ENCODE measurements at places on chromosomes 7 and 10.

DNA sequence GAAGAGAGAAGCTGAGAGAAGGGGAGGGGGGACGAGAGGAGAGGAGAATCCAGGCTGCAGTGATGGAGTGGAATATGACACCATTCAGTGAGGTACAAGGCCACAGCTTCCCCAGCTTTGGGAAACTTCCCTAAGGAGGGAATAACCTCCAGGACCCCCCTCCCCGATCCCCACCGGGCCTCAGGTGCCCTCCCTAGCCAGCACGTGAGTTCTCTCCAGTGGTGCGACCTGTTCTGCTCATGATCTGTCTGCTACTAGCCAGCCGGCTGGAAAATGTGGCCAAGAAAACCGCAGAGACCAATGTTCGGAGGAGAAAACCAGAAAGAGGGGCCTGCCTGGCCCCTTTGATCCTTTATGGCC, 39.9 kb upstream of the AGK start:
- no peak for DNase-seq

DNA sequence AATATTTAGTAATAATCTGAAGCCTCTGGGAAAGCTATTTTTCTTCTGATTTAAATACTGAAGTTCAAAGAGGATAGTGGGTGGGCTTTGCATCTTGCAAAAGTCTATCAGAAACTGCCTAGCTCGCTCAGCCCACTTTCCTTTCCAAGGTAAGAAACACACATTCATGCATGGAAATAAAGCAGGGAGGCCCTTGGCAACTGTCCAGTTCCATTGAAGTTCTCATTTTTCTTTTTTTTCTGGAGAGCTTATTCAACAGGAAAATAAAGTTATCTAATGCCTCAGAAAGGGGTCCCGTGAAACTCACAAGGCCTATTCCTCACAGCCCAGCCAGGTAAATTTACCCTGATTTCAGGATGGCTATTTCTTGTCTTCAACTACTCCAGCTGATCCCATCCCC, 654.9 kb downstream of the KCNMA1 start:
- no peak for DNase-seq

DNA sequence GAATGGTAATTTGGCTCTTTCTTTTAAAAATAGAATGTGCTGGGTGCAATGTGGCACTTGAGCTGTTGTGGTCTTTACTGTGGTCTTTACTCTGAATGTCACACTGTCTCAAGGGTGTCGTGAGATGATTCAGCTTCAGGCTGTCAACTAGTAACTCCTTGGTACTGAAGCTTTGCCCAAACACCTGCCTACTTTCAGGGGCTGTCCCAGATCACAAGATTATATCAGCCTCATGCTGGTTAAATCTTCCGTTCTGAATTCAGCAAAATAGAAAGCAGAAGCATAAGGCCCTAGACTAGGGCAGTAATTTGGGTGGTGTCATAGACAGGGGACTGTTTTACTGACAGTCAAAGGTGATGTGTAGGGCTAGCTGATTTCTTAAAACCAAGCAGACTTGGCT, 110.9 kb downstream of the BAMBI start:
- DNase-seq: no peak

DNA sequence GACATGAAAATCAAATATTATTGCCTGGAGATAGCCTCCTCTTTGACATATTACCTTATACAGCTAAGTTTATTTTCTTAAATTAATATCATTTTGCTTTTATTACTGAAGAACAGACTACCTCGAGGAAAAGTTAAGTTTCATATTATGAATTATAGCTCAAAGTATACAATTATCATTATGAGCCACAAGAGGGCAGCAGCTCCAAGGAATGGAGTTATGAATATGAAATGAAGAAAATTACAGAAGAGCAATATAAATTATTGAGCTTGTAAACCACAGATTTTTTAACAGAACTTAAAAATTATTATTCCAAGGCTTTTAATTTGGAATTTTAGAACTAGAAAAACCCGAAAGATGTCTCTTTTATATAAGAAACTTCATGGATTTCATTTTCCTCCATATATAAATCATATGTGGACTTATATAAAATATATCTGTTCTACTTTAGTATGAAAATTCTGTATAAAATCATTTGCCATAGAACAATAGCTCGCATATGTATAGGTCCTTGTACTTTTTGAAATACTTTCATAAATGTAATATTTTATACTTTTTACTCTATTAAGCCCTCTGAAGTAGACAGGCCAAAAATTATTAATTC, 40.1 kb downstream of the IQUB start:
- DNase-seq: peak; percentile 68

- DNase-seq: no peak
Observed at GRCh38 chr7:94633014-94633341, 23.0 kb downstream of the SGCE start.

DNA sequence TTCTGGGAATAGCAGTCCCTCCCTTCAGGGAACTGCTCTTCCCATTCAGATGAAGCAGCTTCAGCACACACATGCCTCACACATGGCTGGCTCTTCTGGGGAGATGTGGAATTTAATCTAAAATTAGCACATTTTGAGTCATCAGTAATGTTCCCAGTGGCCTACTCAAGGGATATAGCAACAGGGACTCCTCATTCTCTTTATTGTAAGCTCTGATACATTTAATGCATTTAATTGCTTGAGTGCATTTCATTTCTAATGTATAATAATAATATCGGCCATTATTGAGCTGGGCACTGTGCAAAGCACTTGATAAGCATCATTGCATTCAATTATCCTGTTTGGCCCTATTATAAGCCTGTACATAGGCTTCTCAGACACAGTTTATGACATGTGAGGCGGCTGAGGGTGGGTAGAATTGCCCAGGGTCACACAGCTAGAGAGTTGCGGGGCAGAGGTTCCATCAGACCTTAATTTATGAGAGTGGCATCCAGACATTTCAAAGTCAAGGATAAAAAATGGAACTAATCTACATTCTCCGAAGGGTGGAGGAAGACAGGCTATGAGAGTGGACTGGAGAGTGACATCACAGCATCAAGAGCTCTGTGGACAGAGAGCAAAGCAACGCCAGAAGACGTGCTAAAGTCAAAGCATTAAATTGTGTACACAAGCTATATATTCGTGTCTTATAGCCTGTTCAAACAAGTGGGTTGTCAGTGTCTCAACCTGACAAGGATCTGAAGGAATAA, 76.8 kb downstream of the LANCL2 start:
- DNase-seq: no peak

DNA sequence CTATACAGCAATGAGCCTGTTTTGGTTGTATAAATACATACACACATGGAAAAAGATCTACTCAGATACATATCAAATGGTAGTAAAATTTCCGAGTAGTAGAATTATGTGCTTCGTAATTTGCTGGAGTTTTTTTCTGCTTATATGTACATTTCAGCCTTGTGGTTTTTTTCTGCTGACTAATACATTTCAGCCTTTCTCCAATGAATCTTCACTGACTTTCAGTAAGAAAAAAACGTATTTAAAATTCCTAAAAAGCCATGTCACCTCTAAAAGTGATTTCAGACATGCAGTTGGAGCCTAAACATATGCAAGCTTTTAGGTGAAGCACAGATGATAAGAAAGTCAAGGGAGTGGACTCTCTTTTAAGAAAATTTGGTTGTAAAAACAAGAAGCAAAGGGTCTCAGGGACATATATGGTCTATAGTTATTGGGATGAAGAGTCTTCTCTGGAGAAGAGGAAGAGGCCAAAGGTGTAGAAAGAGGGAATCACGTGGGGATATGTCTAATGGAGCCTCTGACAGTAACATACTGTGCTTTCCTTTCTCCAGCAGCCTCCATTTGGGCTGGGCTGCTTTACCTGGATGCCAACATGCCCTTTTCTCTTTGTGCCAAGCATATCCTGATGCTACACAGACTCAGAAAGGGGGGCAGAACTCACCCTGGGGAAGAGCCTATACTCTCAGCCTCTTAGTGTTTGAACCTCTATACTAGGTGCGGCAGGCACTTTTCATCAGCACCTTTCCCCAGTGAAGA, 2.4 kb downstream of the AMPH start:
- no peak for DNase-seq

DNA sequence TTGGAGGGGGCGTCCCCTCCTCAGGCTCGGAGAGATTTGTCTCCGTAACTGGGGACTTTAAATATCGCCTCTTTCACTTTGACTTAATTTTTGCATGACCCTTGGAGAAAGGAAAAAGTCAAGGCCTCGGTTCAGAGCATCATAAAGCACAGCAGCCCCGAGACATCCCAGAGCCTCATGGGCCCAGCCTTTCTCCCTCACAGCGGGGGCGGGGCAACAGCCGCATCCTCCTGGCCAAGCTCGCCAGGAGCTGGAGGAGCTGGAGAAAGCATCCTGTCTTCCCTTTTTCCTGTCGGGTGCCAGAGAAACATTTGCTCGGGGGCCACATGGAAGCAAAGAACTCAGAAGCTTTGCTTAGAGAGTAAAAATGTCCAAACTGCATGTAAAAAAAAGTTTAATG, 43.6 kb upstream of the DPYSL4 start:
- no peak for DNase-seq

DNA sequence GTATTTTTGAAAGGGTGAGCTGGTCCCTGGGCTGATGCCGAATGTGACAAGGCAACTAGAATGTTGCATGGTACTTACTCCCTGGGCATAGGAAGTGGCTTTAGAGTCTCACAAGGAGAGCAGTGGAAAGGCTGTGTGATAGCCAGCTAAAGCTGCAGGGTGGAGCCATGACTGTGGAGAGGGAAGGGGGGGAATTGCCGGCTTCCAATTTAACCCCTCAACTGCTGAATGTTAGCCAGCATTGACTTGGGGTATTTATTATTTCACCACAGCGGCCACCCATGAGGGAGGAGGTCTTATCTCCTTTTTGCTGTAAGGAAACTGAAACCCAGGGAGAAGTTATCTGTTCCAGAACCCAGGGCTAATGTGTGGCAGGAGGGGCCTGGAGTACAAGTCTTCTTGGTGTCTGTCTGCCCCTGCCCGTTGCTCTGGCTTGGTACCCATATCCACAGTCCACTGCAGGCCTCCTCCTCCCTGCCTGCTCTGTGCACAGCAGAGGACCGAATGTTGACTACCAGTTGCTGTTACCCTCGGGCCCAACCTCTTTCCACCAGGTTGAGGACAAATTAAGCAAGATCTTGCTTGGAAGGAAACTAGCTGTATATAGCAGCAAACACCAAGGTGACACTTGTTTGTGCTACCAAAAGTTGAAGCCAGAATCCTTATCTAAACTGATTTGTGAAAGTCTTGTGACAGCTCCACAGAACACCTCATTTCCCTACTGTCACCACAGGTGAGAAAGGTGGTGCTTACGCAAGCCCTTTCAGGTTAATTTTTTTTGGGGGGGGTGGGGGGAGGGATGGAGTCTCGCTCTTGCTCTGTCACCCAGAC, 37.6 kb downstream of the WBP1L start:
- DNase-seq: peak; percentile 95

DNA sequence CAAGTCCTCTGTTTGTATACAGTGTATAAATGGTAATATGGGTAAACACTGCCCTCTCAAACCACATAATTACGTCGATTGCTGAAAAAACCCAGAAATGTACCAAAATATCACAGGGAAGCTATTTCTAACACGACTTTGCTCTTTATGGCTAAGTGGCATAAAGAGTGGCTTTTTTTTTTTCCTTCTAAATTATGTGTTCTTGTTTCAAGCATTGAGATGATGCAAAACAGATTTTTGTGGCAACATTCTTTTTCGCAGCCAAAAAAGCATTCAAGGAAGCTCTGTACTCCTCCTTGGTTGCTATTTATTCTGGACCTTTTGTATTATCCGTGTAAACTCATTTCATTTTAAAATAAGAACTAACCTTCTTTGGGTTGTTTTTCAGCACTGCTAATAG, 138.9 kb downstream of the VTI1A start:
- DNase-seq: no peak

- DNase-seq: no peak
Observed at GRCh38 chr7:18655506-18655905, 160.0 kb downstream of the HDAC9 start.

DNA sequence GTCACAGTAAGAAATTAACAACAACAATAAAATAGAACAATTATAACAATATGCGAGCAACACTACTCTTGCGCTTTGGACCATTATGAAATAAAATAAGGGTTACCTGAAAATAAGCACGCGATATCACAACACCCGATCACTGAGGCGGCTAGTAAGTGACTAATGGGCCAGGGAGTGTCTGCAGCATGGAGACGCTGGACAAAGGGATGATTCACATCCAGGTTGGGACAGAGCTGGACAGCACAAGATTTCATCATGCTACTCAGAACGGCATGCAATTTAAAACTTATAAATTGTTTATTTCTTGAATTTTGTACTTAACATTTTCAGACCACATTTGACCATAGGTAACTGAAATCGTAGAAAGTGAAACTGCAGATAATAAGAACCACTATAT, 15.6 kb downstream of the HIBADH start:
- no peak for DNase-seq

GRCh38 chr7:4074994-4075393, 607.1 kb upstream of the FOXK1 start:
- DNase-seq: no peak

DNA sequence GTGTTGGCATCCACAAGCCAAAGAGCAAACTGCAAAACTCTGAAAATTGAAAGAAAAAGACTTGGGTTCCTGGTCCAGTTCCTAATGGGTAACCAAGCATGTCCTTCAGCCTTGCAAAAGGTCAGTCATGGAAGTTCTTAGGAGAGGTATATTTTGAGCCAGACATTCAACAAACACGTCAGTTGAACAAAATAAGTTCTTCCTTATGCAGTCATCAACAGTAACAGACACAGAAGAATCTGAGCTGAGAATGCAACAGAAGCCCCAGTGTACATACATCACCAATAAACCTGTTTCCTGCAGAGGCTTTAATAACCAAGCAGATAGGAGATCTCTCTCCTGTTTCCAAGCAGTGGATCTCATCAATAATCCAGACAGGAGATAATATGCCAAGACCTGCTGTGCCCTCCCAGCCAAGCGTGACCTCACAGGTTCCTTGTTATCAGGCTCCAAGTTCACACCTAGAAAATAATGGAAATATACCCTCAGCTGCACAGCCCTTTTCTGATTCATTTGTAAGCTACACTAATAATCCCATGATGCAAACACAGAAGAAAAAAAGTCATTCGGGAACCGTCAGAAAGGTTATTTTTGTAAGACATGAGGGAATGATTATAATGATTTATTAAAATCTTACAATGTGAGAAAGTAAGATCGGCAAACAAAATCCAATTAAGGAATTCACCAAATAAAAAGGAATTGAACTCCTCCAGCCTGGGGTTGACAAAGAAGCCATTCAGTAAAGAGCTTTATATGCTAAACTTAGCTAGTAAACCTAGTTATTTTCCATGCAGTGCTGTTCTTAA, 90.7 kb downstream of the DGKI start:
- DNase-seq: no peak

- no peak for DNase-seq
Observed at GRCh38 chr7:151773797-151774196, 103.1 kb downstream of the PRKAG2 start.

- DNase-seq: no peak
Observed at GRCh38 chr7:137574812-137575211, 231.3 kb upstream of the PTN start.

All from OCI-M1 (cell line).